WTC11 (cell line): ENCODE measurements at places on chromosomes 2 and 18. TPM values are rescaled to one million over a fixed set of nuclear protein-coding genes. Genes with fewer than 3 reads are reported as not detected.

The NGEF gene
- total RNA-seq, result 4.5 to 6.6 TPM (median 5.4 TPM) in 3 replicates

GRCh38 chr2:170503563-170503962 lies 211.6 kb upstream of the SP5 start:
- no peak for DNase-seq

The FSIP2 gene
- 1.9 to 2.2 TPM (median 1.9 TPM) in 3 replicates for total RNA-seq

DNA sequence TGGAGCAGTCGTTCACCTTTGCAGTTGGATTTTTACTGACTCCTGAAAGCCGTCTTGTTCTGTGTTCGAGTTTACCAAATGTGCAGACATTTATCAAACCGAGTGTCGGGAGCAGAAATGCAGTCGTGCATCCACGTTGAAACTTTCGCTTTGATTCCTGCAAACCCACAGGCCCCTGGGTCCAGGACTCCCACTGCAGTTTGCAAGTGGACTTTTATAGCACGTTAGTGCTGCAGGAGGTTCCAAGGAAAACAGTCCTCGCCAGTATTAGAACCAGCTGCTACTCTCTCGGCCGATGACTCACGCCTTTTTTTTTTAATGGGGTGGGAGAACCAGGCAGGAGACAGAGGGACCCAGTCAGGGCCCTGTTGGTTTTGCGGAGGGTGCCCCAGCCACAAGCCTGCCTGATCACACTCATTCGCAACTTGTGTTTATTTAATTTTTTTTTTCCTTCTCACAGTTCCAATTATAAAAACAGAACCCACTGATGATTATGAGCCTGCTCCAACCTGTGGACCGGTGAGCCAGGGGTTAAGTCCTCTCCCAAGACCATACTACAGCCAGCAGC lies 90.1 kb downstream of the NFATC1 start:
- DNase-seq, result no peak

GRCh38 chr2:8837795-8838140 lies 355 bp upstream of the KIDINS220 start:
- no peak for DNase-seq

GRCh38 chr2:31236433-31237205 lies 2.7 kb downstream of the EHD3 start:
- no peak for DNase-seq

DNA sequence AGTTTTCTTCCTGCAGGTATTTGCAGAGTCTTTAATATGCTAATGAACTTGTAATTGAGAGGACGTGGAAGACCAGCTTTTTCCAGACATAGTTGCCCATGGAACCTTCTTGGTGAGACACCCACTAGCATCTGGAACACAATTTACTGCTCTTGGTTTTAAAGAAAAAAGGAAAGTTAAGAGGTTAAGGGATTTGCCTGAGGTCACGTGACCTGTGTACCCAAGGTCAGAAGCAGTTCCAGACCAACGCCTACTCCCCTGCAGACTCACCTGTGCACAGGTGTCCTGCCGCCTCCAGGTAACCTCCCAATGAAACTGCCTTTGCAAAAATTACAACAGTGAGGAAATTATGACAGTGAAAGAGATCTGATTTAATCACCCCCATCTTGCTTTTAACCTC lies 172.7 kb downstream of the ANAPC1 start:
- DNase-seq, result no peak

GRCh38 chr18:45373286-45373880 lies 241.9 kb upstream of the SLC14A2 start:
- no peak for DNase-seq

The VWA3B gene
- not detected in 3 replicates for total RNA-seq

The PLGLB2 gene
- 0.15 to 0.41 TPM (median 0.37 TPM) in 3 replicates for total RNA-seq

DNA sequence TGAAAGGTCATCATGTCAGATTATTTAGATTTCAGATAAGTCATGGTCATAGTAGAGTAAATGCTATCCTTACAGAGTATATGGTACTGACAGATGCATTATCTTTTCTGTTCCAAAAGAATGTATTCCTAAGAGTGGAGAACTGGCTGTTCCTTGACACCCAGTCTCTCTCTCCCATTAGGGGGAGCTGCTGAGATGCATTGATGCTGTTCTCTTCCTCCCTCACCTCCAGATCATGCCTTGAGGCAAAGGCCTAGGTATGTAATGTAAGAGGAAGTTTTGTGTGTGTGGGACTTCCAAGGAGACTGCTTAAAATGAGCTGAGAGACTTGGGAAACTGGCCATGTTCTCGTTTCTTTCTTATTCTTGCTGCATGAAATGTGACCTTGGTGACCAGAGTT lies 979.5 kb upstream of the CELF4 start:
- DNase-seq, result peak; percentile 54

GRCh38 chr2:156065912-156066311 lies 266.6 kb downstream of the NR4A2 start:
- DNase-seq, result no peak

- no peak for DNase-seq
Measured at GRCh38 chr2:54945391-54946219, 104.6 kb downstream of the RTN4 start.

The POTEJ gene
- total RNA-seq, result 0.14 TPM in 1 of 3 replicates, not detected in the others

The UGT1A8 gene
- total RNA-seq, result 0.11 to 0.13 TPM in 2 of 3 replicates, not detected in the other

- peak; percentile 21 for DNase-seq
Measured at GRCh38 chr2:37875403-37875906, 49.6 kb upstream of the RMDN2 start.

GRCh38 chr2:217494557-217494956 lies 508.2 kb downstream of the TNS1 start:
- no peak for DNase-seq

The CFC1 gene
- total RNA-seq, result not detected in 3 replicates

GRCh38 chr18:45920367-45920766 lies 46.8 kb downstream of the EPG5 start:
- DNase-seq, result no peak

The VIT gene
- total RNA-seq, result 0.11 to 0.46 TPM (median 0.27 TPM) in 3 replicates

GRCh38 chr2:105773568-105773967 lies 28.9 kb downstream of the NCK2 start:
- DNase-seq, result no peak

The HJURP gene
- 64.2 to 83.7 TPM (median 67.5 TPM) in 3 replicates for total RNA-seq

The WNT10A gene
- total RNA-seq, result not detected in 3 replicates

The POTEI gene
- total RNA-seq, result 2.2 to 3.2 TPM (median 2.7 TPM) in 3 replicates

GRCh38 chr2:7379799-7380198 lies 462.6 kb downstream of the RNF144A start:
- DNase-seq, result peak; percentile 34

GRCh38 chr2:196449083-196449482 lies 190.4 kb upstream of the CCDC150 start:
- no peak for DNase-seq

- DNase-seq, result no peak
Measured at GRCh38 chr2:62858231-62858832, 152.8 kb downstream of the EHBP1 start.

DNA sequence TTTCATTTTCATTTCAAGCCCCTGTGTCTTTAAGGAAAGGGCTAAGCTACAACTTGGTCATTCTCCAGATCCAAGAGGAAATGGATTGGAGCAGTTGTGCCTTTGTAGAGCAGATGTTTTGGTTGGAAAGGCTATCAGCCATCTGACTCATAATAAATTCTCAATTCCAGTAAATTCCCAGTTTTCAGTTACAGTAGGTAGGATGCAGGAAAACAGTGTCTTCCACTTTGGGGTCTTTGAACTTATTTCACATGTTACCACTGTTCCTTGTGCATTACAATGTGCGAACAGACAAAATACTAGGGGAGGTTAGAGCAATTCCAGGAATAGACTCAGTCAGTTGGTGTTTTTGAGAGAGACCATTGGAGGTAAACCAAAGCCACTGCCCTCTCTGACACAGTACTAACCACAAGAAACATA lies 211.9 kb downstream of the BABAM2 start:
- no peak for DNase-seq

GRCh38 chr18:63138436-63139340 lies 180.9 kb downstream of the BCL2 start:
- DNase-seq, result peak; percentile 73

The CGREF1 gene
- 3.5 to 4.0 TPM (median 3.8 TPM) in 3 replicates for total RNA-seq

GRCh38 chr2:100733391-100734187 lies 86.3 kb upstream of the NPAS2 start:
- DNase-seq, result peak; percentile 16

DNA sequence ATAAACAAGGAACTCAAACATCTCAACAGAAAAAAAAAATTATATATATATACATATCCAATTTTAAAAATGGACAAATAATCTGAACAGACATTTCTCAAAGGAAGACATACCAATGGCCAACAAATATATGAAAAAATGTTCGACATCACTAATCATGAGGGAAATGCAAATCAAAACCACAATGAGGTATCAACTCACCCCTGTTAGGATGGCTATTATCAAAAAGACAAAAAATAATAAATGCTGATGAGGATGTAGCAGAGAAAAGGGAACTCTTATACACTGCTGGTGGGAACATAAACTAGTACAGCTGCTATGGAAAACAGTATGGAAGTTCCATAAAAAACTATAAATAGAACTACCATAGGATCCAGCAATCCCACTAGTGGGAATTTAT lies 46.1 kb downstream of the CLASP1 start:
- no peak for DNase-seq

DNA sequence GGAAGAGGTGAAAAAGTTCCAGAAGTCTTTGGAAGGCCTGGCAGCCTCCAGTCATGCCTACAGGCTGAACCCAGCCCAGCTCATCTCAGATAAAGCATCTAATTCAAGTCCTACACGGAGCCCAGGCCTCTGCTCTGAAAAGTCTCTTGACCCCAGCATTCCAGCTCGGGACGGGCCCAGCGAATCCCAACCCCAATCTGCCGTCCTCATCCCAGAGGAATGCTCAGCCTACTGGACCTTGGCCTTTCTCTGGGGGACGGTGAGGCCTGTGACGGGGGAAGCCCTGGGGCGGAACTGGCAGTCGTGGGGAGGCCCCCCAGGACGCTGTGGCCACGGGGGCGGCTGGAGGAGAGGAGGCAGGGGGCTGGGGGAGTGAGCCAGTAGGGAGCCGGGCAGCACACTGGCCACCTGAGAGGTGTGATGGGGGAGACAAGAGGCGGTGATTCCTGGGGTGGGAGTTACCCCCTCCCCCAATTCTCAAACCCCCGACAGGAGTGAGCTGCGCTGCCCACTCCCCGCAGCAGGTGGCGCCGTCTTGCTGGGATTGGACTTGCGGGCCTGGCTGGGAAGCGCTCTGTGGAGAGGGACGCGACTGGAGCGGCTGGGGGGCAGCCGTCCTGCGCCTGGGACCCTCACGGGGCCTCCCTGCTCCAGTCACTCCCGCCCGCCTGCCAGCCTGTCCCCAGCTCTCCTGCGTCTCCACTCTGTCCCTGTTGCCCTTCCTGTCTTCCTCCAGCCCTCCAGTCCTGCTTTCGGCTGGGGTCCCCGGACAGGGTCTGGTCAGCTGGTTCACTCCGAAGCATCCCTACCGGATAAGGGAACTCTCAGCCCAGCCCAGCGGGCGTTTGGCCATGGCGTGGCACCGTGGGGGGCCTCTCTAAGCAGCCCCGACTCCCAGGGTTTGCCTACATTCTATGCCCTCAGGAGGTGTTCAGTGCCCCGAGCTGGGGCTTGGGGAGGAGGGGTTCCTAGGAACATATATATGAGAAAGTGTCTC lies 182.6 kb upstream of the HAAO start:
- peak; percentile 89 for DNase-seq

GRCh38 chr18:49473721-49474120 lies 13.3 kb upstream of the DYM start:
- no peak for DNase-seq

- no peak for DNase-seq
Measured at GRCh38 chr2:120909102-120909501, 173.4 kb downstream of the GLI2 start.

The NCL gene
- 944 to 1,223 TPM (median 1,004 TPM) in 3 replicates for total RNA-seq

The REEP1 gene
- total RNA-seq, result 0.53 to 1.9 TPM (median 0.89 TPM) in 3 replicates

DNA sequence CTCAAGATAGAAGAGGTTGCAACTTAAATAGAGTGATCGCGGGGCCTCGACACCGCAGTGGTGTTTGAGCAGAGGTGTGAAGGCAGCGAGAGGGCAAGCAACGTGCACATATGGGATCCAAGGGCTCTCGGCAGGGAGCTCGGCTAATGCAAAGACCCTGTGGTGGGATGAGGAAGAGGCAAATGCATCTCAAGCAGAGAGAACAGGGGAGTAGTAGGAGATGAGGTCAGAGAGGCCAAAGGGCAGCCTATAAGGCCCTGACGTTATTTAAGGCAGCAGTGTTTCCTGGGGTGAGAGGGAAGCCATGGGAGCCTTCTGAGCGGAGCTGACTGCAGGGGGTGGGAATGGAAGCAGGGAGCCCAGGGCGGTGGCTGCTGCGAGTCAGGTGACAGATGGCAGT lies 74.5 kb downstream of the MRPS9 start:
- DNase-seq, result no peak

The IL1F10 gene
- not detected in 3 replicates for total RNA-seq

The BBS5 gene
- total RNA-seq, result 0.90 to 1.6 TPM (median 1.5 TPM) in 3 replicates

GRCh38 chr2:111042772-111043771 lies 77.6 kb upstream of the BCL2L11 start:
- DNase-seq, result no peak

- no peak for DNase-seq
Measured at GRCh38 chr18:57841568-57841967, 38.5 kb upstream of the ATP8B1 start.

The LTBP1 gene
- total RNA-seq, result 33.4 to 33.8 TPM (median 33.6 TPM) in 3 replicates

The EPB41L3 gene
- total RNA-seq, result 20.1 to 20.6 TPM (median 20.1 TPM) in 3 replicates

- no peak for DNase-seq
Measured at GRCh38 chr18:457521-458412, 42.7 kb downstream of the COLEC12 start.

The ACTR3 gene
- 148 to 169 TPM (median 149 TPM) in 3 replicates for total RNA-seq

DNA sequence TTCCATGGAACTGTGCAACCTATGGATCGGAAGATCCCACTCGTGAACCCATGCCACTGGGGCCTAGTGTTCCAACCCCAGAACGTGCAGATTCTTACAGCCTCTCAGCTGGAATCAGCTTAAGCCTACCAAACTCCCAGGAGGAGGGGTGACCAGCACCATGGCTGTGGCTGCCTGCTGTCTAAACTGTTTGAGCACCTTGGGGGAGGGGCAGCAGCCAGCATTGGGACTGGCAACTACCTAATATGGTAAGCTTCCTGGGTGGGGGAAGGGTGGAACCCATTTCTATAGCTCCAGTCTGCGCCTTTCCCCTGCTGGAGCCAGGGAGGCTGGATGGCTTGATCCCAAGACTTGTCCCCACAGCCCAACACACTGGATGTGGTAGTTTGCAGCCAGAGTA lies 10.7 kb upstream of the POLE4 start:
- DNase-seq, result peak; percentile 73
